ENCODE measurements at places on chromosomes 11 and 22.

- no peak for DNase-seq
Observed at GRCh38 chr11:8250434-8250833, 13.2 kb downstream of the LMO1 start.

GRCh38 chr11:115444542-115444941 is 59.7 kb downstream of the CADM1 start:
- no peak for DNase-seq

- no peak for DNase-seq
Observed at GRCh38 chr11:68160100-68160695, 39.0 kb upstream of the CHKA start.

DNA sequence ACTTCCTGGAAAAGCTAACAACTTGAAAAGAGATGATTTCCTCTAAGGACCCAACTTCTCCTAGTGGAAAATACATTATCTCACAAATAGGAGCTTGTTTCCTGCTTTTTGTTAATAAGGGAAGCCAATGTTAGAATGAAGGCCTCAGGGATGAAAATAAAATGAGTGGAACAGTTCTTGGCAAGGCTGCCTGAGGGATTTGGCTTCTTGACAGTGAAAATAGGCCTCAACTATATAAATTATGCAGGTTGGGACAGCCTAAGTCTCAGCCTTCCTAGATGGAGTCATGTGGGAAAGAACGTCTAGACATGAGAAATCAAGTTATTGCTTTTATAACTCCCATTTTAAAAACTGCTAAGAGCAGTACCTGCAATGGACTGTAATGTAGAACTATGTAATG is 92.8 kb upstream of the FIBIN start:
- DNase-seq: no peak

DNA sequence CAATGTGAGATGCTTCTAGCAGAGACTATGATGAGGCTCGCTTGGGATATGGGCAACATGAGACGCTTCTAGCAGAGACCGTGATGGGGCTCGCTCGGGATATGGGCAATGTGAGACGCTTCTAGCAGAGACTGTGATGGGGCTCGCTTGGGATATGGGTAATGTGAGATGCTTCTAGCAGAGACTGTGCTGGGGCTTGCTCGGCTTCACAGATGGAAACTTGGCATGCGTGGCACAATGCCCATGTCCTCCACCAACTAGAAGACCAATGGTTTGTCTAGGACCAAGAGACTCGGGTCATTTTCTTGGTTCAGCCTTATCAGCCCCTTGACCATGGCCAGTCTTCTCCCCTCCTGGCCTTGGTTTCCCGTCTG is 7.1 kb downstream of the MYEOV start:
- DNase-seq: no peak

- DNase-seq: no peak
Observed at GRCh38 chr11:134044514-134045284, 24.2 kb upstream of the JAM3 start.

GRCh38 chr11:33674035-33674814 is 26.4 kb downstream of the C11orf91 start:
- no peak for DNase-seq
